ENCODE measurements at places on chromosomes 11 and 22.

DNA sequence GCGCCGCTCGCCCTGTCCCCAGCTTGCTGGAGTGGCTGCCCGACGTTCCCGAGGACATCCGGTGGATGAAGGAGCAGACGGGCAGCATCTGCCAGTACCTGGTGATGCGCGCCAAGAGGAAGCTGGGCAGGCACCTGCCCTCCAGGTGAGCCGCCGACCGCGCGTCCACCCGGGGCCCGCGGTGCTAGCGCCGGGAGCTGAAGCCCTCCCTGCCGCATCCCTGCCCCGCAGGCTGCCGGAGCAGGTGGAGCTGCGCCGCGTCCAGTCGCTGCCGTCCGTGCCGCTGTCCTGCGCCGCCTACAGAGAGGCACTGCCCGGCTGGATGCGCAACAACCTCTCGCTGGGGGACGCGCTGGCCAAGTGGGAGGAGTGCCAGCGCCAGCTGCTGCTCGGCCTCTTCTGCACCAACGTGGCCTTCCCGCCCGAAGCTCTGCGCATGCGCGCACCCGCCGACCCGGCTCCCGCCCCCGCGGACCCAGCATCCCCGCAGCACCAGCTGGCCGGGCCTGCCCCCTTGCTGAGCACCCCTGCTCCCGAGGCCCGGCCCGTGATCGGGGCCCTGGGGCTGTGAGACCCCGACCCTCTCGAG, 3.3 kb upstream of the CRACR2B start:
- DNase-seq: no peak

- DNase-seq: no peak
Measured at GRCh38 chr11:11146830-11147229, 206.2 kb downstream of the CSNK2A3 start.

DNA sequence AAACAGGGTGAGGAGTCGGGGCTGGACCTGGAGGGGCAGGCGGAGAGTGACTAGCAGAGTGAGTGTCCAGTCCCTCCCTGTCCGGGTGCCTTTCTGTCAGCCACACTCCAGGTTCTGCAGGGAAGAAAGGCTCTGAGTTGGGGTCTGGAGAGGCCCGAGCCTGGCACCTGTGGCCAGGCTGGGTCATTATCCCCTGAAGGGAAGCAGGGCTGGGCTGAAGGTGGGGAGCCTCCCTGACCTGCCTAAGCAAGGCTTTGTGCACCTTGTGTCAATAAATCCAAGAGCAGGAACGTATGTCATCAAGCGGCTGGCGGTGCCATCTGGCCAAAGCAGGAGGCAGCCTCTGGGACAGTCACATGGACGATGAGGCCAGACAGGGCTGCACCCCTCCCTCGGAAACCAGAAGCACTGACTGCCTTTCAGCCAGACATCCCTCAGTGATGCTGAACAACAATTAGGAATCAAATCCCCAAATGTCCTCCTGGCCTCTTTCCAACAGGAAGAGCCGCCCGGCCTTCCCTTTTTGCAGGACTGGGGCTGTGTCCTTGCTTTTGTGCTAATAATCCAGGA, 73.9 kb upstream of the FGF3 start:
- DNase-seq: no peak

- DNase-seq: no peak
Measured at GRCh38 chr11:26483108-26483507, 89.0 kb downstream of the MUC15 start.

DNA sequence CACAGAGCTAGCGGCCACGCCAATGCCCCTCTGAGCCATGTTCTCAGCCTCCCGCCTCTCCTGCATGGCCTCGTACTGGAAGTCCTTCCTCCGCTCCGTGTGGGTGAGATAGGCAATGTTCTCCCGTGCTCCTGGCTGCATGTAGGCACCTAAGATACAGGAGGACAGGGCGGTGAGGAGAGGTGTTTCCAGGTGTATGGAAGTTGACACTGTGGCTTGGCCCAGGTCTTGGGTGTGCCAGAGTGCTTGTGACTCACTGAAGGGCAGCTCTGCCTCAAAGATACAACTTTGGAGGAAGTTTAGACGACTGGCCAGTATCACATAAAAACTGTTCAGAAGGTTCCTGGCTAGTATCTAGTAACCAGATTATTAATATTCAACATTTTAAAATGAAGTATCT, 8.5 kb downstream of the SRRD start:
- no peak for DNase-seq
